ENCODE measurements at places on chromosomes 7 and 10.

GRCh38 chr7:134829380-134829986, 50.0 kb downstream of the CALD1 start:
- DNase-seq, result no peak

- no peak for DNase-seq
Measured at GRCh38 chr7:116886543-116887156, 24.3 kb downstream of the CAPZA2 start.

DNA sequence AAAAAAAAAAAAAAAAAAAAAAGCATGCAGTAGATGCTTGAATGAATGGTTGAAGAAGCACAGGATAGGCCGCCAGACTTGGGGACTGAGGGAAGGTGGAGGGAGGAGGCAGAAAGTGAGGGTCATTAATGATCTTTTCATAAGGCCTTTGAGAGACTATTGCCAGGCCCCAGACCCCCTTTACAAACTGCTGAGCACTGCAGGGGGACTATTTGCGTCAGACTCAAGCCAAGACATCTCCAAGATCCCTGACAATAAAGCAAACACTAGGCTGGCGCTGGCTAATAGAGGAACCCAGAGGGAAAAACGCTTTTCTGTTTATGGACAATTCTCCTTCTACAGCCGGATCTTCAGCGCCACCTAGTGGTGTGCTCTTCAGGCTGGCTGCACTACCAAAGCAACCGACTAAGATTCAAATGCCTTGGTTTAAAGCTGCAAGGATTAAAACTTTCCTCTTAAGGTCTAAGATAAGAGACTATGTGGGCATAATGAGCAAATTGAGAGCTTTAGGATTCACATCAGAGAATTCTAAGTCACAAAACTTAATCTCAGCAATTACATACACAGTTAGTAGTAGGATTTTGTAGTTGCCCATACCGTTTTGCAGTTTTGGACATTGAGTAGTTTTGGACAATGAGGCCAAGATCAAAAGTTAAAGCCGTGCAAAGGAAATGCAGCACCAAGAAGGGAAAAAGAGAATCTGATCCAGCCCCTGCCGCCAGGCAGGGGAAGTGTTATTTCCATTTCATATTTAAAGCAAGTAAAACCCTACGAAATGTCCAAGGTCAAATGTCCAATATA, 17.9 kb upstream of the AGK start:
- peak; percentile 44 for DNase-seq

GRCh38 chr7:3464900-3465622, 164.0 kb downstream of the SDK1 start:
- no peak for DNase-seq

DNA sequence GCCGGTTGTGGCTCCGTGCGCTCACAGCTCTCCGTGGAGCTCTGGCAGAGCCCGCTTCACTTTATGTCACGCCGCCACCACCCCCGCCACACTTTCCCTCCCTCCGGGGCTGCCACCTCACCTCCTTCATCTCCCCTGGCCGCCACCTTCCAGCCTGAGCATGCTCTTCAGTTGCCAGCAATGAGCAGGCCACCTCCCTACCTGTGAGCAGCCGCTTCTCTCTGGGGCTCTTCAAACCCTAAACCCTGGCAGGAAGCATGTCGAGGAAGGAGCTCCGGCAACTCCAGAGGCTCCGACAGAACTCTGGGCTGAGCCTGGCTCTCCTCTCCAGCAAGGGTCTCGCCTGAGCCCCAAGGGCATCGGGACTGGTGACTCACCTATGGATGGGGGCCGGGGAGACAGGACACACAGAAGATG, 36.7 kb downstream of the GBX1 start:
- DNase-seq, result no peak

DNA sequence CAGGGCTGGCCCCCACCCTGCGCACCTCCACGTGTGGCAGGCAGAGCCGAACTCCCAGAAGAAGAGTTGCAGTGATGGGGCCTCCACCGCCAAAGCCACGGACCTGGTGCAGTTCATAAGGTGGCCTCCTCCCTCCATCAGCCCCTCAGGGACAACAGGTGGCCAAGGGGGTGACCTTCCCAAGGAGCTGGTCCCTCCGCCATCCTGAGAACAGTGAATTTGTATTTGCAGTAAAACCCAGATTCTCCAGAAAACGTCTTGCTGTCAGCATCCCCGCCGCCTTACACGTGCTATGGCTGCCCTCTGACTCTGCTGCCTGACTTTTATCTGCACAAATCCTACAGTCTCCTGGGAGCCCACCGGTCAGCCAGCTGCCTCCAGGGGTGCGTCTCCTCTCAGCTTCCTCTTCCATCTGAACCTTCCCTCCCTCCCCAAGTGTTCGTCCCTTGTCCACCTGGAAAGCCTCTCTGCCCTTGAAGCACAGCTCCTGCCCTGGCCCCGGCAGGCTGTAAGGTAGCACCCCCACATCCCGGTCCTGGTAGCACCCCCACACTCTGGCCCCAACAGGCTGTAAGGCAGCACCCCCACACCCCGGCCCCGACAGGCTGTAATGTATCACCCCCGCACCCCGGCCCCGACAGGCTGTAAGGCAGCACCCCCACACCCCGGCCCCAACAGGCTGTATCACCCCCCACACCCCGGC, 311.8 kb downstream of the PTPRN2 start:
- DNase-seq, result no peak

GRCh38 chr7:69871886-69872569, 273.8 kb downstream of the AUTS2 start:
- no peak for DNase-seq

- DNase-seq, result no peak
Measured at GRCh38 chr7:462173-463103, 57.2 kb downstream of the PDGFA start.

DNA sequence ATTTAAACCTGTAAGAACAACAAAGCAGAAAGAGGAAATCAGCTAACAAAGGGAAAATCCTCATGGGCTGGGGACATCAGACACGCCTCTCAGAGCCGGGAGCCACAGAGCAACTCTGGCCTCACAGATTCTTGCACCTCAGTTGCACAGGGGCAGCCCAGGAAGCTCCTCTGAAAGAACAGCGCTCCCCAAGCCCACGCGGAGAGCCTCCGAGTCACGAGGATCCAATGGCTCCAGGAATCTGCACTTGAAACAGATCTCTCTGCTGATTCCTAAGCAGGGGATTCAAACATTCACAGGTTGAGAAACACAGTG, 213.2 kb upstream of the MGMT start:
- no peak for DNase-seq

- DNase-seq, result no peak
Measured at GRCh38 chr10:119643306-119644204, 7.6 kb upstream of the BAG3 start.

GRCh38 chr7:36116347-36117202, 36.5 kb upstream of the EEPD1 start:
- no peak for DNase-seq

DNA sequence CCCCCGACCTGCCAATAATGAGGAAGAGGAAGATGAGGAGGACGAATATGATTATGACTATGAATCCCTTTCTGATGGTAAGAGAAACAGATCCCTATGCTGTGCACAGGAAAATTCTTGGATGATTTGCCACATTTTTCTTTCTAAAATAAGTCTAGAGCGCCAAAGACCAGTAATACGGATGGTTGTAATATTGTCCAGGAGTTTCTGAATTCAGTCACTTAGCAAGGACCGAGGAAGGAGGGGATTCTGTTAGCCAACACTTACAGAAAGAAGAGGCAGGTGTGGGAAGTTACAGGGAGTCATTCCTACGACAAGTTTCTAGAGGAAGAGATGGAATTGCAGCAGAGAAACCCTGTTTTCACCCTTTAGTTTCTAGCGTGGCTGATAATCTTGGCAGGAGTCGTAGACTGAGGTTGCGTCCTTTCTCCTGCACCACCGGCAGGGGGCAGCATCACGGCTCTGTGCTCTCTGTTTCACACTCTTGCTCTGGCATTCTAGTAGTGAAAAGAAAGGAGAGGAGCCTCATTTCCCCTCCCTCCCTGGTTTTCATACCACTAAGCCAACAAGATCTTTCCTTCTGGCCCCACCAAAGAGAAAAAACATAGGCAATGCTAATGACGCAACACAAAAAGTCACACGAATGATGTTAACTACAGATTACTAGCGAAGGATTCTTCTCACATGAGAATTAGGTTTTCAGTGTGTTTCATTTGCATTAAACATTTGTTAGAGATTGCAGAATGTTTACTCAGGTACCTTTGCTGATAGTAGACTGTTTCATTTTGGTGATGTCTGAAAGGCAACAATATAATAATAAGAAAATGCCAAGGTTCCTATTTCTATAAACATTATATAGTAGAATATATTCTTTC, 82.7 kb downstream of the NOC3L start:
- peak; percentile 55 for DNase-seq

GRCh38 chr7:34162677-34163076, 257.3 kb downstream of the BMPER start:
- no peak for DNase-seq

GRCh38 chr10:86481761-86482160, 39.8 kb downstream of the WAPL start:
- DNase-seq, result no peak

DNA sequence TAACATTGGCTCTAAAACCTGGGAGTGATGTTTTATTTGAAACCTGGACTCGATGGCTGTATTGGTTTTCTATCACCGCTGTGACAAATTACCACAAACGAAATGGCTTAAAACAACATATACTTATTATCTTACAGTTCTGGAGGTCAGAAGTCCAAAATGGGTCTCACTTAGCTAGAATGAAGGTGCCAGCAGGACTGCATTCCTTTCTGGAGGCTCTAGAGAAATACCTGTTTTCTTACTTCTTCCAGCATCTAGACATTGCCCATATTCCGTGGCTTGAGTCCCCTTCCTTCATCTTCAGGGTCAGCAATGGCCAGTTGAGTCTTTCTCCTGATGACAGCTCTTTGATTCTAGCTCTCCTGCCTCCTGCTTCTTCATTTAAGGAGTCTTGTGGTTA, 44.3 kb upstream of the STEAP1B start:
- no peak for DNase-seq

- no peak for DNase-seq
Measured at GRCh38 chr7:78127009-78127408, 328.4 kb downstream of the PHTF2 start.

GRCh38 chr10:130169136-130169859, 33.1 kb downstream of the GLRX3 start:
- no peak for DNase-seq

DNA sequence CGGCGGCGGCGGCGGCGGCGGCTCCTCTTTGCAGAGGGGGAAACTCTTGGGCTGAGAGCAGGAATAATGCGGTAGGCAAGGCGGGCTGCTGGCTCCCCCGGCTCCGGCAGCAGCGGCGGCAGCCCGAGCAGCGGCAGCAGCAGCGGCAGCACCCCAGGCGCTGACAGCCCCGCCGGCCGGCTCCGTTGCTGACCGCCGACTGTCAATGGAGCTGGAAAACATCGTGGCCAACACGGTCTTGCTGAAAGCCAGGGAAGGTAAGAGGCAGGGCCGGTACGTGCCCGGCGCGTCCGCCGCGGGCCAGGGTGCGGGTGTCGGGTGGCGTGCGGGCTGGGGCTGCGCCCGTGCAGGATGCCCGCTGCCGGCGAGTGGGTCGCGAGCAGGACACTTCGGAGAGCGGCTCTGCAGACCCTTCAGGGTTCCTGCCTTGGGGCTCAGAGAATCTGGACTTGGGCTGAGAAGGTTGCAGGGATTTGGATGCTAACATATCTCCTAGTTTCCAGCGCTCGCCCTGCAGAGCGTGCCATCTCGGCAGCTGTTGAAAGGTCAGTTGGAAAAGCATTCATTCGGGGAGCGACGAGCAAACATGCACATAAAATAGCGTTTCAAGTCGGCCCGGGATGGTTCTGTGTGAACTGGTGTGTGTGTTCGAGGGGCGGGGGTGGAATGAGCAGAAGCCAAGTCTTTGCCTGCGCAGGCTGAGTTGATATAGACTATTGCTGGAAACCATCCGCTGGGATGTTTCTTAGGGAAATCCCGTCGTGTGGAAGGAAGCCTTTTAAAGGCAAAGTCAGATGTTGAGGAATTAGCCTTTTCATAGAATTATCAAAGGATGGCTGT, 562 bp downstream of the GRK5 start:
- no peak for DNase-seq

DNA sequence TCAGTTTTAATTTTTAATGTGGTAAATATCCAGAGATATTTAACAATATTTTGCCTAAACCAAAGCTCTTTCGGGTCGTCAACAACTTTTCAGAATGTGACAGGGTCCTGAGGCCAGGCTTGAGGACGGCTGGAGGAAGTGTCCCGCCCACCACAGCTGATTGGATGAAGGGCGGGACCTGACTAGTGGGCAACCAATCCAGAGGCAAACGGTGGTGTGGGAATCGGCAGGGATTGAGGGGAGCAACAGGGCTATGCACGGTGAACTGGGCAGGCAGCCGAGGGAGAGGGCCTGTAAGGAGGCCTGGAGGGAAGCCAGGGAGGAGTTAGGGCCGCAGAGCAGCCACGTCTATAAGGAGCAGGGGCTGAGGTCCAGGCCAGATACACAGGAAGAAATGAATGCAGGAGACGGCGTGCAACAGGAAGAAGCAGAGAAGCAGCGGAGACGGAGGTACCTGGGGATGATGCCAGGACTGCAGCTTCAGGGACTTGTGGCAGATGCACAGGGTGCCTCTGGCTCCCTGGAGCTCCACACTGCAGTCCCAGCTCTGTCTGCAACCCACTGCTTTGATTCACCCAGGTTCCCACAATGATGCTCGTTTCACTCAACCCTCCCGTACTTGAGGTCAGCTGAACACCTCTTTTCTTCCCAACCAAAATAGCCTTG, 46.1 kb upstream of the ZMIZ1 start:
- no peak for DNase-seq

DNA sequence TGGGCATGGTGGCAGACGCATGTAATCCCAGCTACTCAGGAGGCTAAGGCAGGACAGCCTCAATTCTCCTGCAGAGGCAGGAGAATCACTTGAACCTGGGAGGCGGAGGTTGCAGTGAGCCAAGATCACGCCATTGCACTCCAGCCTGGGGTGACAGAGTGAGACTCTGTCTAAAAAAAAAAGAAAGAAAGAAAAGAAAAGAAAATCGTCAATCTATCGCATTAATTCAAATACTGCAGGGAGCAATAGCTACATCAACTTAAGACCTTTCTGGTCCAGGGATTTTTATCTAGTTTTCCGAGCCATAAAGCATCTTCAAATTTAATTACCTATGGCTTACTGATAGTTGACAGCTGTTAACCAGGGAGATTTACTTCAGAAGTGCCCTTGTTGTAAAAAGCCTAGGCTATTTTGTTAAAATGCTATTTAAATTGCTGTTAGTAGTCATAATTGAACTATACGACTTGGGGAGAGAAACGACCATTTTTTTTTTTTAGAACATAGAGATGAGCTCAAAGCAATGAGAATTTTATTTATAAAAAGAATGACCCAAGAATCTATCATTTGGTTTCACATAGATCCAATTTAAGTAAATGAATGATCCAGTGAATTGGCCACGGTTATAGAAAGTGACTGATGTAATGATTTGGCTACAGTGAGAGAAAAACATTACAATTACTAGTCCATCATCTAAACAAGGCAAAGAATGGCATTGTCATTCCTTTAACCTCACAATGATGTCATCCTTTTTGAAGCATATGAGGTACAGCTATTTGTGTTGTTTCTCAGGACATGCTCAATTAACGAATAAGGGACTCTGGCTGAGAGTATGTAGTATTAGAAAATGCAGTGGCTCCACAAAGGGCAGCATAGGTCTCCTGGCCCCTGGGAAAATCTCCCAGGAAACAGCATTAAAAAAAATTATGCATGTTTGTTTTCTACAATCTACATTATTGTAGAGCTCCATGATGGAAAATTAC, 85.3 kb downstream of the SEMA3C start:
- DNase-seq, result no peak

GRCh38 chr7:55171157-55171556, 152.3 kb downstream of the EGFR start:
- no peak for DNase-seq

Measured in stimulated activated CD4-positive, alpha-beta T cell treated with anti-CD3 and anti-CD28 coated beads, Interleukin-1b, Interleukin-23, amount 100 ng/mL, for 4 hours (primary cell).